Natural killer cell treated with Interleukin-12 subunit alpha and Interleukin-12 subunit beta and Interleukin-15 and Interleukin-18, amount 100 ng/mL, for 72 hours (primary cell): ENCODE measurements at places on chromosomes 12 and 14.

DNA sequence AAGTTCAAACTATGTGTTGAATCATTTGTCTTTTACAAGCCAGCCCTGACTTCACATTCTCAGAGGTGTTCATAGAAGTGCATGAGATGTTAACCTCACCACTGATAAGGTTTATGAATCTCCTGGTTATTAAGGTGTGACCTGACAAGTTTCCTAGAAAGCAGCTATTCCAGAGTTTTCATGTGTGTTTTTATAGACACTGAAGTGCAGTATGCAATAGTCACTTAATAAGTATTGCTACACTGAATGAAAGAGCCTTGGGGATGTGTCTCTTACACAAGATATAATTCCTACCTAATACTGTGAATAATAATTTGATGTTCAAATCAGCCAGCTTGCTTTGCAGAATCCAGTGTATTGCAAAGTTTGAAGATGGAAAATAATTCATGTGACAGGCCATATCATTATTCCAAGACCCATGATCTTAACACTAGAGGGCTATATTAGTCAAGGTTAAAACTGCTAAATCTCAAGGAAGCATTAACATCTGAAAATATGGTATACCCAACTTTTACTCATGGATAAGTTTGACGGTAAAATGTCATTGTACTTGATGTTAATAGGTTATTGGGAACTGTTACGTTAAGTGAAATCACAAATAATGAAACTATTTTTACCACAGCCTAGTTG is 13.0 kb downstream of the SLC25A3 start:
- DNase-seq, result no peak

DNA sequence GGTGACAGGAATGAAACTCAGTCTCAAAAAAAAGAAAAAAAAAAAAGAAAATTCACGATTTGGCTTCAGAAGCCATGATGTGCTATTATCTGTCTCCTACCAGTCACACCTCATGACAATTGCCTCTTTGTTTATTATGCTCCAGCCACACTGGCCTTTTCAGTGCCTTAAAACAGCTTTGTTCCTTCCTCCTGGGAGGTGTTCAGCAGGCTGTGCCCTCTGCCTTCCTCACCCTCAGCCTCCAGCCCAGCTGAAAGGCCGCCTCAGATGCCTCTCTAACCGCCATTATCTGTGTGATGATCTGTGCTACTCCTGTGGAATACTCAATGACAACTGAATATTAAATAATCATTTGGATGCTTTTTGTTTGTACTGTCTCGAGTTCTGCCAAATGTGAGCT is 8.6 kb upstream of the ARPC3 start:
- DNase-seq, result no peak

- DNase-seq, result no peak
These were observed 19.4 kb upstream of the CNTN1 start for GRCh38 chr12:40672741-40673271.

DNA sequence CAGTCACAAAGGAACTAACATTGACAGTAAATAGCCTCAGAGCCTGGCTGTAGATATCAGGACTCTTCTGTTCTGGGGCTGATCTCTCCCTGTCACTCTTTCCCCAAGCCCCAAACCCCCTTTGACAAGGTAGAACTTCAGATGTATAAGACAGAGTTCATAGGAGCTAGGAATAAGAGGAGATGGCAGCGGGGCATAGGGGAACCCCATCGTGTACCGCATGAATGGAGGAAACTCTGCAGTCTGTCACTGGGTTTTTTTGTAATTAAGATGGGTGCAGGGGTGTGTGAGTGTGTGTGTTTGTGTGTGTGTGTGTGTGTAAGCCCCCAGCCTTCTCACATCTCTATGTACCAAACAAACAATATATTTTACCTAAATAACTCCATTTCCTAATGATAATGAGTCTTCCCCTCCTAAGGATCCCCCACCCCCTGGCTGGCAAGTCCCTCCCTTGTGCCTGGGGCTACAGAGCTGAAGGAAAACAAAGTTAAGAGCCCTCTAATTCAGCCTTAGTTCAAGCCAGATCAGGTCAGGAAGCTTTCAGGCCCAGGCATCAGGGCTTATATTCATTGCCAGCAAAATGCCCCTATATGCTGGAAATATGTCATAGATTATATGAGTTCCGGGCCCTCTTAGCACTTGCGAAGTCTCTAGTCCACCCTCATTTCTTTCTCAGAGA is 9.1 kb upstream of the HOXC4 start:
- DNase-seq, result no peak

DNA sequence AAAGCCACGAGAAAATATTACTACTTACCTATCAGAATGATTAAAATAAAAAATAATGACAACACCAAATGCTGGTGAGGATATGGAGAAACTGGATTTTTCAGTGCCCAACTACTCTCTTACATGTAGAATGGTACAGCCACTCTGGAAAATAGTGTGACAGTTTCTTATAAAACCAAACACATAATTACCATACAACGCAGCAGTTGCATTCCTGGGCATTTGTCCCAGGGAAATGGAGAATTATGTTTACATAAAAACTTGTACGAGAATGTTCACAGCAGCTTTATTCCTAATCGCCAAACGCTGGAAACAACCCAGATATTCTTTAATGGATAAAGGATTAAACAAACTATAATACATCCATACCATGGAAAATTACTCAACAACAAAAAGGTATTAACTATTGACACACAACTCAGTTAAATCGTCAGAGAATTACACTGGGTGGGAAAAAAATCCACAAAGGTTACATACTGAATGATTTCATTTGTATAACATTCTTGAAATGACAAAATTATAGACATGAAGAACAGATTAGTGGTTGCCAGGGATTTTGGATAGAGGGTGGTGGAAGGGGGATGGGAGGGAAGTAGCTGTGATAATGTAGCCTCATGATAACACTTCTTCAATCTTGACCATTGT is 35.4 kb downstream of the TAOK3 start:
- DNase-seq, result no peak

DNA sequence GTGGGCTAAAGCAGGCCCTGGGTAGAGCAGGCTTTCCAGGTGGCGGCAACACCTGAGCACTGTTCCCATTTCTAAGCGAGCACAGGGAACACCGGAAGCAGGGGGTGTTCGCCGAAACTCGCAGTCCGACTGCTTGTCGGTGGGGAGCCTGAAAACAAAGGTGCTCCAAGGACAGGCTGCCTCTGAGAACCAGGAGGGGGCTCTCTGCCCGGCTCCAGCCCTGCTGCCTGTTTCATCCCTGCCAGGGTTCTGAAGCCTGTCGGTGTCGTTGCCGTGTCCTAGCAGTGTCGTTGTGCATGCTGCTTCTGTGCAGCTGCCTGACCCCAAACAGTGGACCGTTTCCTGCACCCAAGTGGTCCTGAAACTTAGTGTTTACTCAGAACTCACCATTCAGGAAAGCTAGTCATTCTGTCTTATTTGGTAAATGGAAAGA is 21.8 kb downstream of the CCNK start:
- no peak for DNase-seq

DNA sequence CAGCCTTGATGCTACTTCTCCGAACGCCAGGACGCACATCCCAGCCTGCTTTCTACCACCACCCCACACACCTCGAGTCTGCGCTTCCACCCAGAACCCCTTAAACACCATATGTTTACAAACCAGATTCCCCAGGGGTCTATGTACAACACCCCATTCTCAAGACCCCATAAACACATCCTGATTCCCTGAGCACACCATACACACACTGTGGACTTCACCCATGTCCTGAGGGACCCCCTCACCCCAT is 733 bp downstream of the TTC7B start:
- no peak for DNase-seq

GRCh38 chr12:71865757-71866536 is 26.4 kb downstream of the TBC1D15 start:
- DNase-seq, result no peak

DNA sequence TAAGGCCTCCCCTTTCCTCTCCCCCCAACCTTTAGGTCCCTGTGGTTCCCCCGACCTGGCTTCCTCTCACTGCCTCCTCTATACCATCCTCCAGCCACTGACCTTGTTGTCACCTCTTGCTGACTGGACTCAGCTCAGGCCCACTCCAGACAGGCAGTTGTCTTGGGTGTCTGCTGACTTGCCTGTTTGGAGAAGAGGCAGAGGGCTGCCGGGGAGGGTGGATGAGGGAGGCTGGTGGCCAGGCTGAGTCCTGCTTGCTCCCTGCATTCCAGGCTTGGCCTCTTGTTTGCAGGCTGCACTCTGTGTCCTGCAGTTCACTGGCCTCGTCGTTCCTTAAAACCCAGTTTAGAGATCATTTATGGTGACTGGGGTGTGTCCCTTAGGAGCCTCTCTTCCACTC is 31.0 kb upstream of the RD3L start:
- DNase-seq, result no peak

DNA sequence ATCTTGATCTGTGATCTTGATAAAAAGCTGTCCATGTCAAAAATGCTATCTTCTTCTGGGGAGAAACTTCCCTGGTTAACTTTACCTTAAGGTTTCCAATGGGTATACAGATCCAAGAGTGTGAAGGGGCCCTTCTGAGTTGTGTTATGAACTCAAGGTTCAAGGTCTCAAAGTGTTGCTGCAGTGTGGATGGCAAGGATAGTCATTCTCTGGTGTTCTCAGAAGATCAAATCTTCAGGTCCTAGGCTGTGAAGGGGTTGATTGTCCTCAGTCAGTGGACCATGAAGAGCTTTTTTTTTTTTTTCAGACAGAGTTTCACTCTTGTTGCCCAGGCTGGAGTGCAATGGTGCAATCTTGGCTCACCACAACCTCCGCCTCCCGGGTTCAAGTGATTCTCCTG is 114.4 kb downstream of the SPTSSA start:
- DNase-seq, result no peak

DNA sequence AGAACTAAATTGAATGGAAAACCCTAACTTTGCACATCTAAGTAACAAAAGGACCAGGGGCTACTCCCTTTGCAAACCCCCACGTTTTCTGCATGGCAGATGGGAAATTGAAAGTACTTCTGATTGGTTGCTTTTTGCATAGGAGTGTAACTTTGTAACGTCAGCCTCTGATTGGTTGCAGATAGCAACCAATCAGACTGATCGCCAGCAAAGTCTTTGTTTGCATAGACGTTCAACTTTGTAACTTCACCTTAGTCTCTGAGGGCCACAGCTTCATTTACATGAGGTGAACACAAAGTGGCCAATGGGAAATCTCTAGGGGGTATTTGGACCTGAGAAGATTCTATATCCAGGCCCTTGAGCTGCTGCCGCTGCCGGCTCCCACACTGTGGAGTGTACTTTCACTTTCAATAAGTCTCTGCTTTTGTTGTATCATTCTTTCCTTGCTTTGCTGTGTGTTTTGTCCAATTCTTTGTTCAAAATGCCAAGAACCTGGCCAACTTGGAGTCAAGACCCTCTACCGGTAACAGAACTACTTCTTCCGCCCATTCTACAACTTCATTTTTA is 102.5 kb upstream of the PRICKLE1 start:
- no peak for DNase-seq

DNA sequence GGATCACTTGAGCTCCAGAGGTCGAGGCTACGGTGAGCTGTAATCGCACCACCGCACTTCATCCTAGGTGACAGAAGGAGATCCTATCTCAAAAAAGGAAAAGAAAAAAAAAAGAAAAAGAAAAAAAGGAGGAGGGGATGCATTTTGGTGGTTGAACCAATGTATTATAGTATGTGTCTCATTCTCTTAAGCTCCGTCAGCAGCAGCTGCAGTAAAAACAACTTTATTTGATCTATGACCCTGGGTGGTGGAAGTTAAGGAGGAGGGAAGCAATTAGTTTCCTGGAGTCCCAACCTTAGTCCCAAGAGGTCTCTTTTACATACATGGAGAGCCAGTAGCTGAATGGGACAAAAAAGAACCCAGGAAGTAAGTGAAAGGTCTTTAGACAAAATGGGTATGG is 26.8 kb upstream of the APOF start:
- DNase-seq, result no peak
